HFFc6 (cell line): ENCODE measurements at places on chromosomes 7 and 10.

GRCh38 chr10:132156382-132156781 is 30.4 kb upstream of the DPYSL4 start:
- DNase-seq = no peak

- DNase-seq = no peak
Observed at GRCh38 chr7:151825721-151826120, 51.2 kb downstream of the PRKAG2 start.

GRCh38 chr10:12427276-12427675 is 77.9 kb downstream of the CAMK1D start:
- DNase-seq = no peak

DNA sequence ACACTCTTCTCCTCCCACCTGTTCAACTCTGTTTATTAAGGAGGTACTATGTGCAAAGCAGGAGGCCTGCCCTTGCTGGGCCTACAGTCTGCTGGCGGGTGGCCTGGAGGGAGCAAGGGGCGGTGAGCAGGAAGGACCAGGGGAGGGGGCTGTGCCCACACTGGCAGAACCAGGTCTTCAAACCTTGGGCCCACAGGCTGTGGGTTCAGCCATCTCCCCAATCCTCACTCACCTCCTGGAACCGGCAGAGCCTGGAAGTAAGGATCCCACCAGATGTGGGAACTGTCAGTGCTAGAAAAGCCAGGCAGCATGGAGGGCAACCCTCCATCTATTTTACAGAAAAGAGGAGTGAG is 50.8 kb downstream of the CAMK2B start:
- DNase-seq = no peak

GRCh38 chr10:98642281-98642680 is 195.5 kb upstream of the HPS1 start:
- peak; percentile 64 for DNase-seq

GRCh38 chr7:127857464-127857841 is 173.8 kb downstream of the LRRC4 start:
- no peak for DNase-seq

GRCh38 chr7:36763132-36763816 is 39.0 kb upstream of the AOAH start:
- DNase-seq = no peak

- DNase-seq = no peak
Observed at GRCh38 chr7:2116989-2117591, 115.7 kb downstream of the MAD1L1 start.

GRCh38 chr7:137628216-137628615 is 218.6 kb downstream of the DGKI start:
- DNase-seq = no peak

GRCh38 chr7:17234398-17235031 is 63.9 kb upstream of the AHR start:
- peak; percentile 95 for DNase-seq

DNA sequence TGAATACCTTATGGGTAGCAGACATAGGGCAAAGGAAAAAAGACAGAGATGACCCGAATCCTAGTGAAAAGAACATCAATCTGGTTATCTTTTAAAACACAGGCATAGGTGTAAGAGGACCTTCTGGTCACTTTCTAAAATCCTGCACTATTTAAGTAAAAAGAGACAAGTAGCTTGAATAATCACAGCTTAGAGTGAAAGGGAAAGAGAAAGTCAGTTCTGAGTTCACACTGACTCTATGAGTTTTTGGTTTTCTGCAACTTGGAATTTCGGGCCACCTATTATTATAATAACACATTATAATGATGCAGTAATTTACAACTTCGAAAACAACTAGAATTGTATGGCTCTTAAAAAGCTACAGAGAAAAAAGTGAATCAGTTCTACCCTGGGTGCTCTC is 247.8 kb downstream of the DOCK4 start:
- DNase-seq = no peak

DNA sequence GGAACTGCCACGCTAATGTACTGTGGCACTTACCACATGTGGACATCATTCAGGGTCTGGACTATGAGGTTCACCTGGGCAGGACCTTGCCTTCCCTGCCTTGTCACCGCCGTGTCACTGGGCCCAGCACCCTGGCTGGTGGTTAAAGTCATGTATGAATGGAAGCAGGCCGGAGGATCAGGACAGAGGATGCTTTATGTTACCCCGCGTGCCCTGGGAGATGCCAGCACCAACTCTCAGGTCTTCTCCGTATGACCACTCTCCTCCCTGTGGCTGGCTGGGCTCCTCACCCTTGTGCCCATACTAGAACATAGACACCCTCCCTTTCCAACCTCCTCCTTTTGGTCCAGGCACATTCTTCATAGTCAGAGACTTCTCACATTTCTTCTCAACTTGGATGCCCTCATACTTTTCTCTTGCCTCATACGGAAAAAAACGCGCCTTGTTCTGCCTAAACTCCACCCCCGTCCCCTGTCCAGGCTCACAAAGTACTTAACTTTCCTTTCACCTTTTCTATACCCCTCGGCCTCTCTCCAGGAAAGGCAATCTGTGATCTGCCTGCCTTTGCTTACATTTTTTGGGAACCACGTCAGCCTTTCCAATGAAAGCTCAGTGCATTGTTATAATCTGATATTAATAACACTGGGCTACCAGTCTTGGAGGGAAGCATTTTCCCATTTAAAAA is 240.0 kb downstream of the TEX36 start:
- no peak for DNase-seq

- DNase-seq = no peak
Observed at GRCh38 chr7:159042103-159042502, 102.6 kb downstream of the VIPR2 start.

GRCh38 chr7:152145853-152146466 is 120.5 kb downstream of the GALNT11 start:
- peak; percentile 88 for DNase-seq

GRCh38 chr10:1141701-1142100 is 85.5 kb downstream of the WDR37 start:
- DNase-seq = no peak

DNA sequence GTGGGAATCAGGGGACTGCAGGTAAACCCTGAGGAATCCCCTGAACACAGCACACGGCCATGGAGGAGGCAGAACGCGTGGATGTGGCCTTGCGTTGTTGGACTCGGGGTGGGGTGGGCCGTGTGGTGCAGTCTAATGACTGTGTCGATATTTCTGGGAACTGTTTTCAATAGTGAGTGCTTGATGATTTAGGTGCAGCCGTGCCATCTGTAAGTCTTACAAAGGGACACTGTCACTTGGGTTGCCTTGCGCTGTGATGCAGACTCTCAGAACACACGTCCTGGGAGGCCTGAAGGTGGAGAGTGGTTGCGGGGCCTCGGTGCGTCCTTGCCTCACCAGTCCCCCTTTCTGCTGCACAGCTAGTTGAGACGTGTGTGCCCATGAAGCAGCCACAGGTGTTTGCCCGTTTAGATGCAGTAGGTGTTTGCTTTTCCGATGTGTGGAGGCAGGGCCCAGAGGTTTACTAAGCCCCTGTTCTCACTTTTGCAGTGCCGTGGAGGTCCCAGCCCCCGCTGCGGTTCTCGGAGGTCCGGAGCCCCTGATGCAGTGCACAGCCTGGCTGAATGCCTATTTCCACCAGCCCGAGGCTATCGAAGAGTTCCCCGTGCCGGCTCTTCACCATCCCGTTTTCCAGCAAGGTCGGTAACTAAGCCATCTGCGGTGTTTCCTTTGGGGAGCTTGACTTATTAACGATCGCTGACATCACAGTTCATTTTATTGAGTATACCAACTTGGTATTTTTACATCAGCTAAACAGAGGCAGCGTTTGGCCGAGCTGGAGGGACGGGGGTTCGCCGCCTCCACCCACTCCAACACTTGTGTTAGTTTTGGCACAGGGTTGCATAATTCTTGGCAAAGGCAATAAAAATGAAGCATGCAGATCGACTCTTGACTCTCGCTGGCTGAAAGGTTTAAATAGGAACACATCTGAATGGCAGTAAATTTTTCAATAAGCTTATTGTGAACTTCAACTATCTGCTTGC is 240.7 kb downstream of the MGMT start:
- DNase-seq = no peak

- DNase-seq = no peak
Observed at GRCh38 chr7:38727184-38727940, 96.2 kb upstream of the AMPH start.

- DNase-seq = no peak
Observed at GRCh38 chr10:116260599-116260998, 12.4 kb downstream of the GFRA1 start.

- peak; percentile 43 for DNase-seq
Observed at GRCh38 chr10:88901206-88901983, 21.4 kb downstream of the STAMBPL1 start.

DNA sequence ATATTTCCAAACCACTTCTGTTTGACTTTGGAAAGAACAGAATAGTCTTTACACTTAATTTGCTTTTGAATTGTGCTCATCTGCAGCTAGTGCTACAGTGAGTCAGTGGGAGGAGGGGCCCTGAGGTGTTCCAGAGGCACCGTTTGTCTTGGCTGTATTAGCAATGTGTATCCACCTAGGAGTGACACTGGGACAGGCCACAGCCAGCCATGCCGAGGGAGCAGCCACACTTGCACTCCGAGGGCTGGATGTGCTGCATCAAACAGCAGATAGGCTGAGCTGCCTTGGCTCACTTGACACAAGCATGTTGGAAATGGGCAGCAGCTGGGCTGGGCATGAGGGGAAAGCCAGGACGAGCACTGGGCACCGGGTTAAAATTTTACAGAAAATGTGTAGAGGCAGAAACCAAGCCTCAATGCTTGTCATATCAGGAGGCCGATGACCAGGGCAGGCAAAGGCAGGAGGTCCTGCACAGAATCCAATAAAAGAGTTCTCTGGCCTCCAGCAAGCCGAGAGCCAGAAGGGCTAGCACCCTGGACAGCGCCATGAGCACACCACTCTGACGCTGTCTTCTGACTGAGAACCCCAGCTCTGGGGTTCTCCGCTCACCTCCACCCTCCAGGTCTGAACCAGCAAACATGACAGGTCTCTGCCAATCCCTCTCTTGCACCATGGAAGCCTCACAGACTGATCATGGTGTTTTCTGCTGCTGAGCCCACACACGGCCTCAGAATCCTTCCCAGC is 163.3 kb downstream of the GRID1 start:
- no peak for DNase-seq

- no peak for DNase-seq
Observed at GRCh38 chr7:57179776-57180415, 47.7 kb upstream of the ZNF479 start.

GRCh38 chr7:33114976-33115375 is 5.8 kb upstream of the RP9 start:
- DNase-seq = no peak

- no peak for DNase-seq
Observed at GRCh38 chr10:110258542-110258941, 46.2 kb downstream of the SMNDC1 start.

DNA sequence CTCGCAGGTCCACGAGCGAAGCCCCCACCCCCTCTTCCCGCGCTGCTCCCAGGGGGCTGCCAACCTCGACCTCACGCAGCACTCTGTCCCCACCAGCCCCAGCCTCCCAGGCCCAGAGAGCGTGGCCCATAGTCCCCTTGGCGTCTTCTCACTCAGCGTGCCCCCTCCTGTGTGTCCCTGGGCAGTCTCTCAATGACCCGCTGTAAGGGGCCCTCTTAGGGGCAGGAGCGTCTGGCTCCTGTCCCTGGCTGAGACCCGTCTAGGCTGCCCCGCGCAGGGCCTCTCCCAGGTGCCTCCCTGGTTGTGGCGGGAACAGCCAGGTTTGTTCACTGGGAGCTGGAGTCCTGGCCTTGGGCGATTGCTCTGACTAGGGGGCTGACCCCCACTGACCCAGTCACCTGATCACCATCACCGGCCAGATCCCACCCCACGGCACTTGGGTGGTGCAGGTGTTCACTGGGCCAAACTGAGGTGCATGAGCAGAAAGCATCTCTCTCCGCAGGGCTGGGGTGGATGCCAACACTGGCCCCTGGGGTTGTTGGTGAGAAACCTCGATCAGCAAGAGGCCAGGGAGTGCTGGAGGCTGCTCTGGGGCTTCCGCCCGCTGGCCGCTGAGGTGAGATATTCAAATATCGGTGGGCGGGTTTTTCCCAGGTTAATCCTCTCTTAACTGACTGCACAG is 12.6 kb upstream of the WDFY4 start:
- no peak for DNase-seq

- DNase-seq = peak; percentile 32
Observed at GRCh38 chr7:96314402-96315124, 7.3 kb downstream of the SLC25A13 start.

DNA sequence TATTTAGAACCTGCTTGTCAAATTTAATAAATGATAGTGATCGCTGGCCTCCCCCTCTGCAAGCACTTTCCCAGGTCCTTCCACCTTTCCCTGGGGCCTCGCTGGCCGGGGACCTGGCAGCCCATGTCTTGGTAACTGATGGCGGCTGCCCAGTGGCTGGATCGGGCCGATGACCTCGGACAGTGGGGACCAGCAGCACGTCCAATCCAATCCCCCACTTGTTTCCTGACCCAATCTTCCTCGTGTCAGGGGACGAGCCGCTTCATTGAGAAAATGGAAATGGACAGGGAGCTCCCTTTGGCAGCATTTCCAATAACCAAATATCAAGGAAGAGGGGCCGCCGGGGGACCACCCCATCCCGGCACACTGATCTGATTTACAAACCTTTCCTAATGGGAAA is 17.2 kb downstream of the EBF3 start:
- DNase-seq = no peak

DNA sequence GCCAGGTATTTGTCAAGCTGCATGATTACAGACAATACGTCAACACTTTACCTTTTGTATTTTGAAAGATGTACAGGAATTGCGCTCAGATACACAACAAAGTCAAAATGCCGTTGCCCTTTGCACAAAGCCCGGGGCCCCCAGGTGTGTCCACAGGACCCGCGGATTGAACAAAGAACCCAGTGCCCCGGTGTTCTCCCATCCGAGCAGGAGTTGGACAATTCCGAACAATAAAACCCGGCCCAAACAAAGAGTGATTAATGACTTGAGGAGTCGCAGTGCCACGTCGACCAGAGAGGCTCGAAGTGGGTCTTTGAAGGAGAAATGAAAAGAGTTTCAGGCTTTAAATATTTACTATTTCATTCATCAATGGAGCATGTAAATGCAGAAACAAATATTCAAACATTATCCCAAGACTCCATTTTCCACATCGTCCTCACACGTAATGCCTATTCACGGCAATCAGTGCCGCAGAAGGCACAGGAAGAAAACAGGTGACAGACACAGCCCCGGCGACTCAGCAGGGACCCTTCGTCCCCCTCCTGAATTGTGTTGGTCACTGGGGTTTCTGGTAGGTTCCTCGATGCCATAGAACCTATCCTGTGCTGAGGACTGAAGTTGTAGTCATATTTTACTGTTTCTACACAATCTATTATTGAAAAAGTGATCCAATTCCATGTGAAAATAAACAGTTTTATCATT is 70.9 kb upstream of the MGMT start:
- DNase-seq = no peak

GRCh38 chr7:33710608-33711007 is 194.7 kb upstream of the BMPER start:
- peak; percentile 6 for DNase-seq
